ENCODE measurements at places on chromosomes 13 and 19. TPM values are rescaled to one million over a fixed set of nuclear protein-coding genes. Genes with fewer than 3 reads are reported as not detected.

ZFP28 gene
- total RNA-seq: 6.9 TPM

DNA sequence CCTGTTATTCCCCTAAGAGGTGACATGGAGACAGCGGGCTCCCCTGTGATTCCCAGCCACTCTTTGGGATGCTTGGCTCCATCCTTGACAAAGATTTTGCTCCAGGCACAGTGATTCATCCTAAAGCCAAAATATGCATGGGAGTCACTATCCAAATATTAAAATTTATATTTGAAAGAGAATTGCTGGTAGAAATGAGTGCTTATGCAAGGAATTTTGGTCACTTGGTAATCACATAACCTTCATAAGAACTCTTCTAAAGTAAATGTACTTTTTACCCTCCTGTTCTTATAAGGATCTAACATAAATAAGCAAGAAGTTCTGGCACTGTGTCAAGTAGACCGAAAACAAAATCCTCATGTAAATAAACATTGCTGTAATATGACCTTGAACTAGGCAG, 385.8 kb downstream of the ITGBL1 start:
- no peak for DNase-seq

FOSB gene
- total RNA-seq: 4.6 TPM

- no peak for DNase-seq
Observed at GRCh38 chr19:48405850-48406249, 12.4 kb downstream of the GRIN2D start.

GRCh38 chr13:82688400-82688994, 1193.8 kb downstream of the SLITRK1 start:
- no peak for DNase-seq

CYP2S1 gene
- 12.5 TPM for total RNA-seq

GRCh38 chr13:111139452-111139851, 24.3 kb downstream of the ARHGEF7 start:
- DNase-seq: no peak

DIRAS1 gene
- 2.2 TPM for total RNA-seq

- DNase-seq: no peak
Observed at GRCh38 chr13:97226013-97226412, 3.9 kb downstream of the MBNL2 start.

ZNF470 gene
- total RNA-seq: 1.6 TPM

- no peak for DNase-seq
Observed at GRCh38 chr19:35718345-35719041, 690 bp downstream of the KMT2B start.

- no peak for DNase-seq
Observed at GRCh38 chr19:42560731-42561130, 32.5 kb upstream of the CEACAM1 start.

GRCh38 chr13:67806796-67807195, 576.7 kb upstream of the PCDH9 start:
- no peak for DNase-seq

- no peak for DNase-seq
Observed at GRCh38 chr19:39740395-39740794, 2.6 kb upstream of the CLC start.
